ENCODE measurements at places on chromosomes 3 and 15.

- no peak for DNase-seq
Measured at GRCh38 chr3:120170223-120170622, 76.0 kb upstream of the GSK3B start.

DNA sequence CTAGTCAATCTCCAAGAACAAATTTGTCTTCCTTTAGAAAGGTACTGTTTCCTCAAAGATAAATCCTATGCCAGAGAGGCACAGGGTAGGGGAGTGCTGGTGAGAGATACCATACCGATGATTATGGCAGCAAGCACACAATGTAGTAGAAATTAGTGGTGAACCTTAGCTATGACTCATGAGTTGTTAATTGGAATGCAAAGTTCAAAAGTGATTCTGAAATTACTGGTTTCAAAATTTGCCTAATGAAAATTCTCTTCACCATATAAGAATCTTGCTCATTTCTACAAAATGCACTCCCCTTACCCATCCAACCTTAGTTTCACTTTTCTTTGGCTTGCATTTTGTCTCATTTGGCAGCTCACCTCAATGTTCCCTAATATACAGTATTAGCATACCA is 139.5 kb upstream of the SLC2A2 start:
- DNase-seq: no peak

GRCh38 chr3:136249593-136249992 is 547 bp upstream of the PCCB start:
- DNase-seq: no peak

DNA sequence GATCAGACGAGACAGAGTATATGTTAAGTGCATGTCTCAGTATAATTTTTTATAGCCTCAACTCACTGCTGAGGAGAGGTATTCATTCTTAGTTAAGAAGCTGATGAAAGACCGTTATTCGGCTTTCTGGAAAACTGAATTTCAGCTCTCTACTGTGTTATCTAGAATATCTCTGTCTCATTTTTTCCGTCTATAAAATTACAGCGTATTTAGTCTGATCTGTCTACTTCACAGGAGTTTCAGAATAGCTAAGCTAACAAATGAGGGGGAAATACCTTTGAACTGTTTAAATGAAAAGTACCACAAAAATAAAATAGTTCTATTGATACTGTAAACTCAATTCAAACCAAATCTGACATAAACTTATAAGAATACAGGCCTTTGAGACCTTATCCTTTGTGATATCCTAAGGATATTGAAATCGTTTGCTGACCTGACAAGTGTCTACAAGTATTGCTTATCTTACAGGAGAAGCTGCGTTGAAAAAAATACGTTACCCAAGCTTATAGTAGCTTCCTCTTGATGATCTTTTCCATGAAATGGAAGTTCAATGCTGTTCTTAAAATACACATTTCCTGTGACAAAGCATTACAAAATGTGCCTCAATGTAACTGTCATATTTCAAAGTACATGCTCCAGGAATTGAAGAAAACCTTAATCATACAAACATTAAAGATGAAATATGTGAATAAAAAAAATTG is 104.6 kb downstream of the IL1RAP start:
- DNase-seq: no peak

DNA sequence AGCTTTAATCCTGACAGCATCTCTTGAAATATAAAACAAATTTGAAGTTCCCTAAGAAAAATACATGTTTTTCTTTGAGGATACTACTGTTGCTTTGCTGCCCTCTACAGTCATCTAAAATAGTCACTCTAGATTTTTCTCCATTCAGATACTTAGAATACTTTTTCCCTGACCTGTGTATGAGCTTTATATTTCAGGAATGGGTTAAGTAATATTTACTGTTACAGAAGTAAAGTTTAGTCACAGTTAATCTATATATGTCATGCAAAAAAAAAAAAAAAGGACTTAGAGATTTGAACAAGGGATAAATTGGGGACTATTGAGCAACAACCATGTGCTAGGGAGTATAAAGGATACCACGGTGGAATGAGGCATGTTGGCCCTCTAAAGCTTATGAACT is 8.8 kb downstream of the NECTIN3 start:
- DNase-seq: peak; percentile 64

DNA sequence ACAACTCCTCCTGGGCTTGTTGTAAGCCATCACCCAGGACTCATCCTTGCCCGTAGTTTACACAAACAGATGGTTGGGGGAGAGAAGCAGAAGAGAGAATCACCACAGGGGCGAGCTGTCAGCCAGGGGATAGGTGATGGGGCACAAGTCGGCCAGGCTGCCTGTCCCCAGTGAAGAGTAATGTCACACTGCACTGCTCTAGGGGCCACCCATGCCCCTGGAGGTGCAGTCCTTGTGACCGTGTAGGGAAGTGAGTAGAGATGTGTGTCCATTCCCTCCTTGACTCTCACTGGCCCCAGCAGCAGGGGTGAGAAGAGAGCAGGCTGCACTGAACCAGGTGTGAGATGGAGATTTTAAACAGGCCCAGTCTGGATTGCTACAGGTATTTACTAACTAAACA is 17.1 kb upstream of the PRSS50 start:
- no peak for DNase-seq

GRCh38 chr3:35144011-35144410 is 495.3 kb upstream of the ARPP21 start:
- DNase-seq: no peak

DNA sequence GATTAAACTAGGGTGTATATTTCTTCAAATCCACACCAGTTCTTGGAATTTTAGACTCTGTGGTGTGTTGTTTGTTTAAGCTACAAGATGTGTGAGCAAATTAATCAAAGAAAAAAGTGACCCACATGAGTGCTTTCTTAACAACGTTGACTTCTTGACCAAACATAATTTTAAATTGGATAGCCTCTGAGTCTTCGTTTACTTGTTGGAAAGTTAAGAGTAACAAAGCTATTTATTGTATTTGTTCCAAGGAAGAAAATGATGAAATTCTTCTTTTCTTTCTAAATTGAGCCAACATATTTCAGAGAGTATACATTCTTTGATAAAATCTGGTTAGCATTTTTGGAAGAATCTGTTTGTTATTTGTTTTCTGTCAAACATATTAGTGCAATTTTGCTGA is 99.9 kb upstream of the IGSF10 start:
- no peak for DNase-seq

DNA sequence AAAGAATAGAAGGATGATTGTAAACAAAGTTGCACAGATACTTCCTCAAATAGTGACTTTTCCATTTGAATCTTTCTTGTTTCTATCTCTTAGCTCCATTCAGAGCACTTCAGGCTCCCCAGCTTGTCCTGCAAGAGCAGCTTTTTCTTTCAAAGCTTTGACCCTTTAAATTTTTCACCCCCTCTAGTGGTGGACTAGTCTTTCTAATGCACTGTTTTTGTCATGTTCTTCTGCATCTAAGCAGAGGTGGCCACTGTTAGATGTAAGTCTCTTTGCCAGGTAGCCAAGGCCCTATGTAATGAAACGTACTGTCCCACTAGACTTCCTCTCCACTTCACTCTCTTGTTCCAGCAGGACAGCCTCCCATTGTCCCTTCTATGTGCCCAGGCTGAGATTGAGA is 74.0 kb upstream of the MANF start:
- DNase-seq: peak; percentile 62

DNA sequence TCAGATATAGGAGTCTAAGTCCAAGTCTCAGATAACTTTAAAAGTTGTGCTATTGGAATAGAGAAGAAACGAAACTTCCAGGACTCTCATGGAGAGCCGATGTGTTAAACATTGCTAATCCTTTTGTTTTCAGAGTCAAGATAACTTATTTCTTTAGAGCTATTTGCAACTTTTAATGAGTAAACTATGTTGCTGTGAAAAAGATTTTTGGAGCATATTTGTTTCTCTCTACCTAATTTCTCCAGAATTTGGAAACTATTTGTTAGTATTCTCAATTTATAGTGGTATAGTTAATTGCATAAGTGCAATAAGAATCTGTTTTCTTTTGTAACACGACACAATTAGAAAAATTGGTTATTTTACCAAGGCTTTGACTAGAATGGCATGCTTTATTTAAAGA is 588.9 kb downstream of the NTRK3 start:
- DNase-seq: no peak

GRCh38 chr15:31344266-31344665 is 17.6 kb downstream of the KLF13 start:
- DNase-seq: no peak

DNA sequence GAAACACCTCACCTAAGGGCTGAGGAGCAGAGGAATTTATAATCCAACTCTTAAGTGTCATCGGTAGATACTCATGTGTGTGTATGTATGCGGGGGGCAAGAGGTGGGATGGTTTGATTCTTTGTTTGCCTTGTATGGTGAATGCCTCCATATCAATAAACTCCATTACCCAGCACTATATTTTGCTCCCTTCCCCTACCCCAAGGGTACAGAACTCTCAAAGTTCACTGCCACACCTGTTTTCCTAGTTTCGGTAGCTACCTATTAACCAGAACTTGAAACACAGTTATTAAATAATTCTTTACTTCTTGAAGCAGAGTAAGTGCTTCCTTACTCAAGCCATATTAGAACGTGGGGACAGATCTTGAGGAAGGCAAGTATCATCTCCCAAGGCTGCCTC is 400.8 kb upstream of the SUCLG2 start:
- DNase-seq: no peak

DNA sequence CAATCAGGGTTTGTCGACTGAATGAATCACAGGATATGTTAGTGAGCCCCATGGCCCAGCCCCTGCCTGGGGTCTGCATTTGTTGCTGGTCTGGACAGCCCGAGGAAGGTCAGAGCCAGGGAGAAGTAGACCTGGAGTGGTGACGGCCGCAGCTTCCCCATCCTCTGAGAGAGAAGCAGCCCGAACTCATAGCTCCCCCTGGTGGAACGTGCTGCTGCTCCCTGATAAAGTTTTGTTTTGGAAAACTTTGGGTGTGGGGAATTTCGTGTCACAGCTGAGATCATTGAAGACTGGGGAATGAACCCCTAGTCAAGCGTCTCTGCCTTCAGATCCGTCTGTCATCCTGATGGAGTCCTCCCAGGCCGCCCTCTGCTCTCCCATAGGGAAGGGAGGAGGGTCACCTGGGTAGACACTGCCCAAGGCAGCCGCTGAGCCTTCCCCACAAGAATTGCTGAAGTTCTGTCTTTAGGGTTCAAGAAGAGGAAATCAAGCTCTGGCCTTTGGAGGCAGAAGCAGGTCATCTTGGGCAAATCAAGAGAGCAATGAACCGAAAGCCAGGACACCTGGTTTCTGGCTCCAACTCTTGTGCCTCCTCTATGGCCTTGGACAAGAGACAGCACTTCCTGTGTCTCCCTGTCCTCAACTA is 60.5 kb downstream of the GLDN start:
- peak; percentile 87 for DNase-seq

GRCh38 chr3:156605686-156606605 is 51.0 kb upstream of the SSR3 start:
- peak; percentile 84 for DNase-seq

GRCh38 chr15:92651877-92652575 is 3.5 kb downstream of the FAM174B start:
- no peak for DNase-seq

DNA sequence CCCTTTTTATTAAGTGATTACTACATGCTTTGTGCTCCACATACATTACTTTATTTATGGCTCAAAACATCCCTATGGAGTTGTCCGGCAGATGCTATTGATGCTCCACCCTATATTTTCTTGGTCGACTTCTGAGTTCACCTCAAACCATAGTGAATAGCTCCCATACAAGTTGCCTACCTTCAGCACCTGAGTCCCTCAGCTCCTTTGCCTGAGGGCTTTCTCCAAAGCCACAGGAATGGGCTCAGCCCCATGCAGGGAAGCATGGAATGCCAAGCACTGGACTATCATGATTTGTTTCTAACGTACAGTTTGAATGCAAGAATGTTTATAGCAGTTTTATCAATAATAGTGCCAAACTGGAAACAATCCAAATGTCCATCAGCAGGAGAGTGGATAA is 124.8 kb upstream of the TNIK start:
- no peak for DNase-seq

DNA sequence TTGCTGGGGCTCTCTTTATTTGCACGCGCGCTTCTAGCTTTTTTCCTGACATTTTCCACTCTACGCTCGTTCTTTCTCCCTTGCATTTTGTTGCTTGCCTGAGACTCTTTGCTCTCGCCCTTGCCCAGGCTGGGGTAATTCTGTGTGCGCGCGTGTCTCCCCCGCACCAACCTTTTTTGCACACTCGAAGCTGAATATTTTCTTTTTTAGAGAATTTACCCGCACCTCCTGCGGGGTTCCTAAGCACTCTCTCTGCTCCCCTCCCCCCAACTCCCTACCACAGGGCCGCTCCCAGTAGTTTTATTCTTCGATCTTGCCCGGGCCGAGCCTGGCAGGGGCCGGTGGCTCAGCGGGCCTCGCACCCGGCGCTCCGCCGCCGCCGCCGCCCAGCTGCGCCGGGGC is 732 bp downstream of the FAM43A start:
- DNase-seq: peak; percentile 51

All from GM23338 (cell line).